ENCODE measurements at places on chromosomes 16 and 17. TPM values are rescaled to one million over a fixed set of nuclear protein-coding genes. Genes with fewer than 3 reads are reported as not detected.
A peak's percentile ranks its signal among the peaks of the same experiment; 100 is the strongest.

GRCh38 chr16:51831595-51832367 is 680.7 kb upstream of the SALL1 start:
- DNase-seq = no peak

DNA sequence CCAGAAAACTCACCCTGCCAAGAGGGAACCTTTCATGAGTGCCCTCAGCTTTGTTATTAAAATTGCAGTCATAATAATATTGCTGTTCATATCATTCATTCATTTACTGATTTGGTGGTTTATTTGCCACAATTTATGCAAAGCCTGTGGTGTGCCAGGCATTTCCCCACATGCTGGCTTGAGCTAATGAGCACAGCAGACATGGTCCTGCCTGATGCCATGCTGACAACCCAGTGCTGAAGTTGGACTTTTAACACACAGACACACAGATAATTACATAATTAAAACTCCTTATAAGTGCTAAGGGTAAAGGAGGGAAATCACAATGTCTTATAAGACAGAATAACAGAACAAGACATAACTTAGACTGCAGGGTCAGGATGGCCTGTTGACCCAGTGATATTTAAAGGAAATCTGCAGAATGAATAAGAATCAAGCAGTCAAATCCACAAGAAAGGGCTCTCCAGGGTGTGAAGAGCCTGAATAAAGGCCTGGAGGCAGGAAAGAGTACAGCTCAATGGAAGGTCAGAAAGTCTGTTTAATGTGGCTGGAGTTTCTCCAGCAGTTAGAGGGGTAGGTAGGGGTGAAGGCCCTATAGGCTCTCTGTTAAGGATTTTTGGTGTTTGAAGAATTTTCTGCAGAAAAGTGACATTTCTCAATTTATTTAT is 196.9 kb upstream of the CDH11 start:
- DNase-seq = no peak

- DNase-seq = no peak
Observed at GRCh38 chr16:86578611-86579267, 390 bp downstream of the FOXL1 start.

DNA sequence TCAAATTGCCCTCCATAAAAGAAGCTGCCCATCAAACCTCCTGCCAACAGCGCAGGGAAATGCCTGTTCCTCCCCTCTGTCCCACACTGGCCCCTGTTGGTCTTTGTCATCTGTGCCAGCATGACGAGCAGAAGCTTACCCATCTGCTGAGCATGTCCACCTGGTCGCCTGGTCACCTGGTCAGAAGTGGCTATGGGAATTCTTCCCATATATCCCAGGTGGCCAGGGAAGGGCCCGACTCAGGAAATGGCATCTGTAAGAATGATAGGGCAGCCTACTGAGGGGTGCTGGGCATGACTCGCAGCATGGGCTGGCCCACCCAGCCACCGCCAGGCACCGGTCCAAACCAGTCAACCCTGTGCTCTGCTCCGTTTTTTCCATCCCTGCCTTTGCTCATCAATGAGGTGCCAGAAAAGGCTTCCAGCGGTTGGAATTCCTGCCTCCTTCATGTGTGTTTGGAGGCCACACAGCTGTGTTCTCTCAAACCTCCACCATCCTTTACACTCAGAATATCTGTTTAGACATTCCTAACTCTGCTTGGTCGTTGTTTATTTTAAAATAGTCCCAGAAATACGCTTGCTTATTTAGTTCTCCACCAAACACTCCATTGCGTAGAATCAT is 145.2 kb downstream of the CLEC16A start:
- no peak for DNase-seq

DNA sequence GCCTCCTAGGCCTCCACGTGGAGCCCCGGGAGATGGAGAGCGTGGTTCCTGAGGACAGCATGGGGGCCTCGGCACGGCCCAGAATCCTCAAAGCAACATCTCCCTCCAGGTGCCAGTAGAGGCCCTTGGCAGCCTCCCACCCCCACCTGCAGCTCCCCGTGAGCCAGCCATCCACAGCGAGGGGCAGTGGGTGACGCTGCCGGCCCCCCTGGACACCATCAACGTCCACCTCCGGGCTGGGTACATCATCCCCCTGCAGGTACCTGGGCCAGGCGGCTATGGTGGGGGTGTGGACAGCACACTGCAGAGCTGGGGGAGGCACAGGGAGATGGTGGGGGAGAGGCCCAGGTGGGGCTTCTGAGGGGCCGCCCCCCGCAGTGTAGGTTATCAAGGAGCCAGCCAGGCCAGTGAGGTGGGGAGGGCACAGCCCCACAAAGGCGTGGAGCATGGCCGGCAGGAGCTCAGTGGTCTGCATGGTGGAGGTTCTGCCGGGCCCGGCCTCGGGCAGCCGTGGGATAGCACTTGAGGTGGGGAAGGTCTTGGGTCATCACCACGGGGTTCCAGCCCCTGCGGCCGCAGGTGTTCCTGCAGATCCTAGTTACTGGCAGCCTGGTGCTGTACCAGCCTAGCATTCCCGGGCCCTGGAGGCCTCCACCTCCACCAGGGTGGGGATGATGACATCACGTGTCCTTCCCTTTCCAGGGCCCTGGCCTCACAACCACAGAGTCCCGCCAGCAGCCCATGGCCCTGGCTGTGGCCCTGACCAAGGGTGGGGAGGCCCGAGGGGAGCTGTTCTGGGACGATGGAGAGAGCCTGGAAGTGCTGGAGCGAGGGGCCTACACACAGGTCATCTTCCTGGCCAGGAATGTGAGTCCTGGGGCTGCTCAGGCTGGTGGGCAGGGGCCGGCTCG is 16.4 kb downstream of the GAA start:
- no peak for DNase-seq

GRCh38 chr17:8934346-8934745 is 31.2 kb downstream of the PIK3R5 start:
- no peak for DNase-seq

- no peak for DNase-seq
Observed at GRCh38 chr17:12421646-12422306, 243.9 kb upstream of the MYOCD start.

DNA sequence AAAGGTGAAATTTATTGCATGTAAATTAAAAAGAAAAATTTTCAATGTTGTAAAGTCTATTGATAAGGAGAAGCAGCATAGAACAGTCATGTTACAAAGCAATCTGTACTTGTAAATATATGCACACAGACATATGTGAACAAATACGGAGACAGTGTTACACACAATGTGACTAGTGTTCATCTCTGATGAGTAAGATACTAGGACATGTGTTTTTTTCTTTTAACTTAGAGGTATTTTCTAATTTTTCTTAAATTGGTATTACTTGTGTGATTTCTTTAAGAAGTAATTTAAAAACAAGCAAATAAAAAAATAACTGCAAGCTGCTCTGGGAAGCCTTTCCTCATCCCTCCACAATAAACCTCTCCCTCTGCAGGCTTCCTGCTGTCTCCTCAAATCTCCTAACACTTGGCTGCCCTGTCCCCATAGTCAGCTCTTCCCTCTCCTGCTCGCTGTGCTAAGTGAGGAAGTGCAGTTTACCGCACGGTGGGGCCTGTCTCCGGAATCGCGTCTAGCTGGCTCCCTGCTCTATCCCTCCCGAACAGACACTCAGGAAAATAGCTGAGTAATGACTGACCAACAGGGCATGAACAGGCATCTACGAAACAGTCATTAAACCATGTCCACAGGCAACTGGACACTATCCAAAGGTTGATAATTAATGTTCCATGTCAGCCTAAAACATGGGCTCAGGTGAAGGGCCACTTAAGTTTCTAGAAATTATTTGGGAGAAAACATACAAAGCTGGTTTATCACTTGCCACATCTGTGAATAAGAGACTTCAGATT is 35.9 kb downstream of the CMTM4 start:
- peak; percentile 51 for DNase-seq

DNA sequence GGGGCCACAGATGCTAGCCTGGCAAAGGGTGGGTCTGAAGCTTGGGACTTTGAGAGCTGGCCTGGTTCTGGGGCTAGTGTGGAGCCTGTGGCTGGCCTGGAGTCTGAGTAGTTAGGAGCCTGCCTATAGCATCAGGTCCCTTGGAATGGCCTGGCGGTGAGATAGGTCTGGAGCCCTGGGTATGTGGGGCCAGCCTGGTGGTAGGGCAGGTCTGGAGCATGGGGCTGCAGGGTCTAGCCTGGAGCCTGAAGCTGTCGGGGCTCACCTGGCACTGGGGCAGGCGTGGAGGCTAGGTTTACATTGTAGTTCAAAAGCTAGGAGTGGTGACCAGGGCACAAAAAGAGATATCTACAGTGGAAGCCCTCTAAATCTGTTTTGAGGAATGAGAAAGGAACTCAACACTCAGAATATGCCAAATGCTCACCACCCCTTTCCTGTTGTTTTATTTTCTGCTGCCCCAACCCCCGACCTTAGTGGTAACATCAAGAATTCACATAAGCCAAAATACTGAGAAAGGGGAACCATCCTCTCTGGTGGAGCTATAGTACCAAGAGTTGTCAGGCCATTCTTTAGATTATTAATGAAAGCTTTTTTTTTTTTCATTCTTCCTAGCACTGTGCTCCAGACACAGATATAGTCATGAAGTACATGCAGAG is 100.3 kb downstream of the TANC2 start:
- no peak for DNase-seq

- no peak for DNase-seq
Observed at GRCh38 chr16:61024180-61024900, 1011.9 kb downstream of the CDH8 start.

Gene ALOX15B
- total RNA-seq = not detected

Gene PNMT
- total RNA-seq = not detected

Gene KRT23
- not detected for total RNA-seq

All from glomerular endothelial cell (primary cell).